ENCODE measurements at places on chromosomes 11 and 22. TPM values are rescaled to one million over a fixed set of nuclear protein-coding genes. Genes with fewer than 3 reads are reported as not detected.

NELL1 gene
- 0.39 TPM for total RNA-seq

OR10D3 gene
- not detected for total RNA-seq

MS4A7 gene
- total RNA-seq, result not detected

GAL gene
- 80.9 TPM for total RNA-seq

MYEOV gene
- 0.14 TPM for total RNA-seq

ZP1 gene
- total RNA-seq, result not detected

IGF2 gene
- 0.70 TPM for total RNA-seq

OR10A2 gene
- not detected for total RNA-seq

C11orf21 gene
- total RNA-seq, result not detected

BBOX1 gene
- not detected for total RNA-seq

APOL3 gene
- total RNA-seq, result not detected

CALCA gene
- 1.9 TPM for total RNA-seq

FBLN1 gene
- 137 TPM for total RNA-seq

EHF gene
- total RNA-seq, result not detected

NCR3LG1 gene
- 1.9 TPM for total RNA-seq

TMEM126A gene
- 29.5 TPM for total RNA-seq

VWA5A gene
- total RNA-seq, result 15.2 TPM

CSNK2A3 gene
- 4.8 TPM for total RNA-seq

MMP12 gene
- not detected for total RNA-seq

ZDHHC8 gene
- total RNA-seq, result 47.6 TPM

PIWIL4 gene
- 0.66 TPM for total RNA-seq

Data from GM23338 (cell line).